ENCODE measurements at places on chromosomes 16 and 17.

GRCh38 chr17:5446786-5447185 lies 7.8 kb upstream of the C1QBP start:
- no peak overlapping the region for H3K4me3 ChIP-seq
- peaks cover 14% of the 10 kb centered on the region for H3K36me3 ChIP-seq
- H3K27me3 ChIP-seq, result no peaks in the 10 kb centered on the region
- no peaks in the 10 kb centered on the region for H3K4me1 ChIP-seq

DNA sequence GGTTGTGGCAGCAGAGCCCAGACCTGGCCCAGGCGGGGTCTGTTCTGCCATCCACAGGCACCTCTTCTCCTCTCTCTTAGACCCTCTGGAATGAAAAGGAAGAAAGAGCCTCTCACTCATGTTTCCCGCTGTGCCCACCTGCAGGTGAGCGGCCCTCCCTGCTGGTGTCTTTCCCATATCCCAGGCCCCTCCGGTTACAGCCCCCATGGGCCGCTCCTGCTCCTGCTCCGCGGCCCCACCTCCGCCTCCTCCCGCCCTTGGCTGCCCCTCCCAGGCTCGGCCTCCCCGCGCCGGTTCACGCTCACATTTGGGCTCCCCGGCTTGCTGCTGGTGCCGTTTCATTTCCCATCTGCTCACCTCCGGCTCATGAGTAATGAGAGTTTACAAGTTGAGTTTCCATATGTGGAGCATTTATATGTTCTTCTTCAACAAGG lies 98.7 kb upstream of the SDK2 start:
- H3K4me3 ChIP-seq, result no peak overlapping the region
- H3K27me3 ChIP-seq, result no peaks in the 10 kb centered on the region
- no peaks in the 10 kb centered on the region for H3K4me1 ChIP-seq
- H3K36me3 ChIP-seq, result no peaks in the 10 kb centered on the region

GRCh38 chr17:57871155-57871554 lies 21.3 kb upstream of the MRPS23 start:
- peaks cover 9% of the 10 kb centered on the region for H3K27me3 ChIP-seq
- H3K4me3 ChIP-seq, result no peak overlapping the region
- no peak overlapping the region for H3K27ac ChIP-seq
- H3K4me1 ChIP-seq, result peaks cover 8% of the 10 kb centered on the region
- DNase-seq, result no peak
- no peaks in the 10 kb centered on the region for H3K36me3 ChIP-seq

DNA sequence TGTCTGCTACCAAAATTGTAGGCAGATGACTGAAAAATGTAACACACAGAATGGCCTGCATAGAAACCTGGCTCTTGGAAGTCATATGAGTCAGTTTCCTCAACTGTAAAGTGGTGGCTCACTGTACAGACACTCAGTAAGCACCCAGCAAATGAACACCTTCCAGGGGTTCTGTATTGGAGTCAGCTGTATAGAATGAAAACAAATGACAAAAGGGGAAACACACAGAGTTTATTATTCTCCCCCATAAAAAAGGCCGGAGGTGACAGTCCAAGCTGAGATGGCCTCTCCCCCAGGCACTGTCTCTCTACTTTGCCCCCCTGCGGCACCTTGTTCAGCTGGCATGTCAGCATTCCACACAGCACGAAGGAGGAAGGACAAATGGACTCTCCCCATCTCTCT lies 6.2 kb upstream of the MEOX1 start:
- DNase-seq, result no peak
- no peak overlapping the region for H3K27ac ChIP-seq
- peaks cover 6% of the 10 kb centered on the region for H3K4me1 ChIP-seq

- H3K4me1 ChIP-seq, result no peaks in the 10 kb centered on the region
- H3K4me3 ChIP-seq, result no peak overlapping the region
- H3K27ac ChIP-seq, result no peak overlapping the region
- no peaks in the 10 kb centered on the region for H3K27me3 ChIP-seq
- no peak for DNase-seq
These were observed 15.6 kb downstream of the GAA start for GRCh38 chr17:80116921-80117380.

GRCh38 chr16:59988591-59988990 lies 1254.5 kb upstream of the GOT2 start:
- H3K4me3 ChIP-seq, result no peak overlapping the region
- DNase-seq, result no peak
- no peaks in the 10 kb centered on the region for H3K27me3 ChIP-seq
- H3K27ac ChIP-seq, result no peak overlapping the region
- no peaks in the 10 kb centered on the region for H3K4me1 ChIP-seq

DNA sequence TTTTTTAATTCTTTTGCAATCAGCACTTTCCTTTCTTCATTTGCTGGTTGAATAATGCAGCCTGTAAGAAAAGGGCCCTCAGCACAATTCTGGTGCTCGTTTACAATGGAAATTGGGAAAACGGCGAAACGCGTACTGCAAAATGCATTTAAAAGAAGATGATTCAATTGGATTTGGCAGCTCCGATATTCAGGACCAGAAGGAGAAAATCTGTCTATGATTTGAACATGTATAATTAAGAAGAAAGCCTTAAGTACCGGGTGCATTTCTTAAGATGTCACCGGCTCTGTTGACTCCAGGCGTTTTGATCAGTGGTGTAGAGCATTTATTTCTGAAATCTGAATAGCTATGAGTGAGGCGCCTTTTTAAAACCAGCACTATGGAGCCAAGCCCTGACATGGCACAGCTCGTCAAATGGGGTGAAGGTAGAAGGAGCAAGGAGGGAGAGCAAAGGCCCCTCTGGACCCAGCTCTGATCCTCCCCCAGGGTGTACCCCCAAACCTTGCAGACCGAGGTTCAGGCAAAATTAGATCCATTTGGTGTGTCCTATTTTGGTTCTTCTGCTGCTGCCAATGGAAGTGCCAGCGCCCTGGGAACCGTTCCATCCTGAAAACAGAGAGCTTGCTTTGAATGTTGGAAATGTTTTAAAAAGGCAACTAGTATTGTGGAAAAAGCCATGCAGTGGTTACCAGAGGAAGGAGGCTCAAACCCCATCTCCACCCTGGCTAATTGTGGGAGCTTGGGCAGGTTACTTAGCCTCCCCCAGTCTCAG lies 161.4 kb upstream of the RPL38 start:
- H3K4me1 ChIP-seq, result no peaks in the 10 kb centered on the region
- DNase-seq, result no peak
- no peaks in the 10 kb centered on the region for H3K36me3 ChIP-seq
- no peak overlapping the region for H3K27ac ChIP-seq
- H3K27me3 ChIP-seq, result no peaks in the 10 kb centered on the region

GRCh38 chr17:68771867-68772515 lies 170.8 kb upstream of the FAM20A start:
- no peak overlapping the region for H3K4me3 ChIP-seq
- no peaks in the 10 kb centered on the region for H3K27me3 ChIP-seq
- no peak for DNase-seq
- H3K36me3 ChIP-seq, result no peaks in the 10 kb centered on the region
- H3K27ac ChIP-seq, result no peak overlapping the region

GRCh38 chr17:49616601-49617131 lies 41.0 kb downstream of the NXPH3 start:
- H3K4me1 ChIP-seq, result no peaks in the 10 kb centered on the region
- no peak for DNase-seq
- H3K36me3 ChIP-seq, result peaks cover 48% of the 10 kb centered on the region

GRCh38 chr16:49343291-49343690 lies 30.3 kb upstream of the C16orf78 start:
- H3K36me3 ChIP-seq, result no peaks in the 10 kb centered on the region
- H3K27ac ChIP-seq, result no peak overlapping the region
- no peak for DNase-seq
- no peaks in the 10 kb centered on the region for H3K27me3 ChIP-seq

- no peaks in the 10 kb centered on the region for H3K27me3 ChIP-seq
- H3K4me1 ChIP-seq, result no peaks in the 10 kb centered on the region
- DNase-seq, result peak; percentile 30
- no peak overlapping the region for H3K27ac ChIP-seq
These were observed 13.1 kb upstream of the PRR35 start for GRCh38 chr16:546909-547770.

- H3K27ac ChIP-seq, result peak overlapping the region; percentile 90
- no peak for DNase-seq
- H3K27me3 ChIP-seq, result no peaks in the 10 kb centered on the region
- no peaks in the 10 kb centered on the region for H3K36me3 ChIP-seq
- H3K4me1 ChIP-seq, result peaks cover 22% of the 10 kb centered on the region
These were observed 20.1 kb downstream of the SIAH1 start for GRCh38 chr16:48365025-48365600.

DNA sequence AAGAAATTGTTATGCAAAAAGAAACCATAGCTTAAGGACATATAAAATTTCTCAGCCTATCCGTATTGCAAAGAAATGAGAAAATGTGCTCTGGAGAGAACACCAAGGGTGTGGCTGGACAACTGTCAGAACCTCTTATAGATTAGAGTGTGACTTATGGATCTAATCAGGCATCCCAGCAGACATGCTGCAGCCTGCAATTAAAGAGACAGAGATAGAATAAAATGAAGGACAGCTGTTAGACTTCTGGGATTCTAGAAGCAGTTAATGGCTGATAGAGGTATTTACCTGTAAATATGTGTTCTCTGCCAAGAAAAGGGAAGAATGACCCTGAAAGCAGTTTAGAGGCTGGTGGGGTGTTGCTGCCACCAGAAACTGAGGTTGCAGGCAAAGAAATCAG lies 160.1 kb upstream of the KIF2B start:
- no peak for DNase-seq
- H3K27me3 ChIP-seq, result no peaks in the 10 kb centered on the region
- no peaks in the 10 kb centered on the region for H3K4me1 ChIP-seq
- no peak overlapping the region for H3K4me3 ChIP-seq
- H3K27ac ChIP-seq, result no peak overlapping the region
- no peaks in the 10 kb centered on the region for H3K36me3 ChIP-seq

GRCh38 chr17:4852567-4853207 lies 19.5 kb downstream of the MINK1 start:
- no peak overlapping the region for H3K27ac ChIP-seq
- no peaks in the 10 kb centered on the region for H3K27me3 ChIP-seq
- peak; percentile 57 for DNase-seq
- H3K36me3 ChIP-seq, result peaks cover 9% of the 10 kb centered on the region
- peaks cover 6% of the 10 kb centered on the region for H3K4me1 ChIP-seq
- H3K4me3 ChIP-seq, result no peak overlapping the region
